Nephron progenitor cell (in vitro differentiated cells): ENCODE measurements at places on chromosomes 3 and 15.
A peak's percentile ranks its signal among the peaks of the same experiment; 100 is the strongest.

DNA sequence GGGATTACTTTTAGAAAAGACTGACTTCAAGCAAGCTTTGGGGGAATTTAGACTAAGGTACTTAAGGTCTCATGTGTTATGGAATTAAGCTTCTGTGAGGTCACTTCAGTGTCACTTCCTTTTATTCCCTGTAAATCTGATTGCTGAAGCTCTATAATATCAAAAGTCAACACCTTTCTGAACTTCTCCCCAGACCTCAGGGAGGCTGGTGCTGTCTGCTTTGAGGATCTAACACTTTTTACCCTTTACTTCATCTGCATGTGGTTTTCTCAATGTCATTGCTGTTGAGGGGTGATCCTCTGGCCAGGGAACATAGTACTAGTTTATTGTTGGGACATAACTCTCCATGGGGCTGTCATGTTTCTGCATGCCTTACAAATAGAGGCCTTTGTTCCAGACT lies 41.8 kb upstream of the RASGRF1 start:
- H3K4me1 ChIP-seq = no peaks in the 10 kb centered on the region
- DNase-seq = no peak
- peaks cover 52% of the 10 kb centered on the region for H3K27me3 ChIP-seq
- H3K4me3 ChIP-seq = no peak overlapping the region

GRCh38 chr3:177195242-177195991 lies 1.9 kb downstream of the TBL1XR1 start:
- peak; percentile 7 for DNase-seq
- H3K36me3 ChIP-seq = peaks cover 38% of the 10 kb centered on the region
- H3K27me3 ChIP-seq = no peaks in the 10 kb centered on the region
- H3K4me1 ChIP-seq = peaks cover 59% of the 10 kb centered on the region
- H3K4me3 ChIP-seq = peak overlapping the region; percentile 99
- peak overlapping the region; percentile 99 for H3K27ac ChIP-seq

DNA sequence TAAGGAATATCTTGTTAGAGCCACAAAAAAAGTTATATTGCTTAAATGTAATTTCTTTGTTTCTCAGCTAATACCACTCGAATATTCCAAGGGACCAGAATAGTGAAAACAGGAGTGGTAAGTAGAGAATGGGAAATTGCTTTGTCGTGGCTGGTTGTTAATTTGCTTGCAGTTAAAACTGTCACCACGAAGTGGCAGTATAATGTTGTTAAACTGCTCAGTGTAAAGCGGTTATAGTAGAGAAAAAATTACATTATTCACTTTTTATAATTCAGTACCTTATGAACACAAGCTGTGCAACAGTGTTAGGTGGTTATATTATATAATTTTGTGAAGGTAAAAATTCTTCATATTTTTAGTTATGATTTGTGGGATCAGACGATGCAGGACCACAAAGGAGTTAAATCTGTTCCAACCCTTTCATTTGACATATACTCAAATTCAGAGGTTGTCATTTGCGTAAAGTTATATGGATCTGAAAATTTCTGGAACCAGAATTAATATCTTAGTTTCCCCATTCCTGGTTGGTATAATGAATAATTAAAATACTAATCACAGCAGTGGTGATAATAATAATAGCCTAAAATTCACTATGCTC lies 171.8 kb downstream of the FEZF2 start:
- no peaks in the 10 kb centered on the region for H3K27me3 ChIP-seq
- peaks cover 48% of the 10 kb centered on the region for H3K36me3 ChIP-seq
- no peak overlapping the region for H3K4me3 ChIP-seq
- no peak for DNase-seq
- H3K27ac ChIP-seq = no peak overlapping the region
- no peaks in the 10 kb centered on the region for H3K4me1 ChIP-seq

GRCh38 chr15:48781017-48781416 lies 29.9 kb downstream of the CEP152 start:
- no peak for DNase-seq
- no peaks in the 10 kb centered on the region for H3K27me3 ChIP-seq
- no peaks in the 10 kb centered on the region for H3K4me1 ChIP-seq
- H3K4me3 ChIP-seq = no peak overlapping the region
- peaks cover 35% of the 10 kb centered on the region for H3K36me3 ChIP-seq
- no peak overlapping the region for H3K27ac ChIP-seq

DNA sequence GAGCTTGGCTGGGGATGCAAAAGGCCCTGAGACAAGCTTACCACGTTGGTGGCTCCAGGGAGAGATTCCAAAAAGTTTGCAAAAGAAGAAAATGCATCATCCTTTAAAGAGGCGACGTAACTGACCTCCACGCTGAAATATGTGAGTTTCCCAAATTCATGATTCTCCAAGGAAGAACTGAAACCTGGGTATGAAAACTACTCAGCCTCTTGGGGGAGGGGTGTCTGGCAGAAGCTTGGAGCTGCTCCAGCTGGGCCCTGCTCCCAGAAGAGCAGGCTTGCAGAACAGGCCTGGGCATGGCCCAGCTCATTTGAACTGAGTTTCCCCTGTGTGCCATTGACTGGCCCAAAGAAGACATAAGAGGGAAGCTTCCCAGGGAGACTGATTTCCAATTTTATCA lies 20.5 kb downstream of the CPN2 start:
- peaks cover 33% of the 10 kb centered on the region for H3K4me1 ChIP-seq
- H3K27me3 ChIP-seq = peaks cover 55% of the 10 kb centered on the region
- no peaks in the 10 kb centered on the region for H3K36me3 ChIP-seq
- no peak overlapping the region for H3K27ac ChIP-seq
- H3K4me3 ChIP-seq = no peak overlapping the region

GRCh38 chr3:34150992-34151391 lies 352.6 kb downstream of the PDCD6IP start:
- no peak overlapping the region for H3K4me3 ChIP-seq
- H3K4me1 ChIP-seq = peaks cover 45% of the 10 kb centered on the region
- no peak for DNase-seq
- H3K36me3 ChIP-seq = no peaks in the 10 kb centered on the region

DNA sequence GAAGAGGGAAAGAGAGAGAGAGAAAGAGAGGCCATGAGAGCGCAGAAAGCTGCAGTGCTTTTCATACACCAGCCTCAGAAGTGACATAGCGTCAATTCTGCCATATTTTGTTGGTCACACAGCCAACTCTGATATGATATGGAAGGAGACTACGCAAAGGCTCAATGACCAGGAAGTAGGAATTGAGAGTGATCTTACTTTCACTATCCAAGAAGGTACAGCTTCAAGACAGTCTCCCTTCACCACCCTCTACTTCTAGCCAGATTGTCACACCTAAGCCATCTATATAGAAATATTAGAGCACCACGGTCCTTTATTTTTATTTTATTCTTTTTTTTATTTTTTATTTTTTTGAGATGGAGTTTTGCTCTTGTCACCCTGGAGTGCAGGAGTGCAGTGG lies 21.1 kb downstream of the PARP15 start:
- DNase-seq = no peak

DNA sequence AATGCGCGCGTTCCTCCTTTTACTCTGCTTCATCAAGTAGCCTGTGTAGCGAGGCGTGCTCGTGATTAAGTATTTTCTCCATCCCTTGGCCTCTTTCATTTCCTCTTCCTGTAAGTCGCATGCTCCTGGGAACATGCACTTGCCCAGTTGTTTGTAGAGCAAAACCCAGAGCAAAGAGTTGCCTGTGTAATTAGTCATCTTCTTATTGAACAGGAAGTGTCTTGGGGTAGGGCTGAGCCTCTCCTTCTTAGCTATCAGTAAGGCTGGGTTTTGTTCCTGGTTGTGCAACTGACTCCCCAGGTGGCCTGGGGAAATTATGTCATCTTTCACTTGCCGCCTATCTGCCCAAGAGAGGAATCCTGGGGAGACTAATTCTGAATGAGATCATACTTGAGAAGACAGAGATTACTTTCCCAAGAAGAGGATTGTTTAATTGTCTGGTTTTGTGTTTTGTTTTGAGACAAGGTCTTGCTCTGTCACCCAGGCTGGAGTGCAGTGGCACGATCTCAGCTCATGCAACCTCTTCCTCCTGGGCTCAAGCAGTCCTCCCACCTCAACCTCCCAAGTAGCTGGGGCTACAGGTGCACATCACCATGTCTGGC lies 14.9 kb downstream of the LIPH start:
- no peak overlapping the region for H3K4me3 ChIP-seq
- no peaks in the 10 kb centered on the region for H3K36me3 ChIP-seq
- H3K4me1 ChIP-seq = peaks cover 7% of the 10 kb centered on the region
- peaks cover 13% of the 10 kb centered on the region for H3K27me3 ChIP-seq

GRCh38 chr3:124780761-124781475 lies 50.7 kb downstream of the UMPS start:
- H3K4me1 ChIP-seq = peaks cover 55% of the 10 kb centered on the region
- peak; percentile 35 for DNase-seq
- peaks cover 8% of the 10 kb centered on the region for H3K27me3 ChIP-seq
- H3K27ac ChIP-seq = peak overlapping the region; percentile 98
- H3K36me3 ChIP-seq = peaks cover 12% of the 10 kb centered on the region

DNA sequence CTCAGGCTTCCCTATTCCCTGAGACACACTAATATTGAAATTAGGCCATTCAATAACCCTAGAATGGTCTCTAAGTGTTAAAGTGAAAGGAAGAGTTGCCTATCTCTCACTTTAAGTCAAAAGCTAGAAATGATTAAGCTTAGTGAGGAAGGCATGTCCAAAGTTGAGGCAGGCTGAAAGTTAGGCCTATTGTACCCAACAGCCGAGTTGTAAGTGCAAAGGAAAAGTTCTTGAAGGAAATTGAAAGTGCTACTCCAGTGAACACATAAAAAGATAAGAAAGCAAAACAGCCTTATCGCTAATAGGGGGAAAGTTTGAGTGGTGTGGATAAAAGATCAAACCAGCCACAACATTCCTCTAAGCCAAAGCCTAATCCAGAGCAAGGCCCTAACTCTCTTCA lies 117.9 kb upstream of the SPATA12 start:
- H3K4me3 ChIP-seq = no peak overlapping the region
- DNase-seq = no peak
- peaks cover 3% of the 10 kb centered on the region for H3K27me3 ChIP-seq
- no peak overlapping the region for H3K27ac ChIP-seq
- H3K4me1 ChIP-seq = peaks cover 20% of the 10 kb centered on the region
- H3K36me3 ChIP-seq = peaks cover 19% of the 10 kb centered on the region

DNA sequence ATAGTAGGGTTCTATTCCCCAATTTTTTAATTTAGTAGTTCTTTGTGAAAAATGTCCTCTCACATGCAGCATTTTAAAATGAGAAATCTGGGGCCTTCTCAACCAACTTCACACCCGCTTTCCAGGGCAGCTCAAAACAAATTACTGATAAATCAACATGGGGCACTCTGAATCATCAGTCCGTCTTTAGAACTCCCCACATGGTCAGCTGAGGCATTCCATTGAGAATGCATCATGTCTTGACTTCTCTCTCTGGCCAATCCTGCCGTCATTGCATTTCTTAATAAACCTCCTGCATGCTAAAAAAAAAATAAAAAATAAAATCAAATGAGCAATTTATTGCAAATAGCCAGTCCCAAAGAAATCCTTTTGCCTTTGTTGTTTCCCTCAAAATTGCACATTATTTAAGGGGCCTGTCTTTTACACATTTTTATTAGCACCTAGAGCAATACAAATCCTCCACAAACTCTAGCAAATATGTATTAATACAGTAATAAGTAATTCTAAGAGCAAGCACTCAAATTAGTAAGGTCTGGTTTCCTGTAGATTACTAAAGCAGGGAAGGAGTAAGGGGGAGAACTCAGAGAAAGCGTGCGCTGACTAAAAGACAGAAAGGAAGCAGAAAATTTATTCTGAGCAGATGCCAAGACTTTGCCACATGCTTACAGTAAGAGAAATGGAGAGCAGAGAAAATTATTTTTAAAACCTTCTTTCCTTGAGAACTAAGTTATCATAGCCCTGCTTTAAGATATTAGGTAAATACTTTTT lies 175.7 kb downstream of the TNIK start:
- H3K27me3 ChIP-seq = no peaks in the 10 kb centered on the region
- no peaks in the 10 kb centered on the region for H3K36me3 ChIP-seq
- no peak overlapping the region for H3K4me3 ChIP-seq
- H3K4me1 ChIP-seq = peaks cover 24% of the 10 kb centered on the region
- DNase-seq = no peak

DNA sequence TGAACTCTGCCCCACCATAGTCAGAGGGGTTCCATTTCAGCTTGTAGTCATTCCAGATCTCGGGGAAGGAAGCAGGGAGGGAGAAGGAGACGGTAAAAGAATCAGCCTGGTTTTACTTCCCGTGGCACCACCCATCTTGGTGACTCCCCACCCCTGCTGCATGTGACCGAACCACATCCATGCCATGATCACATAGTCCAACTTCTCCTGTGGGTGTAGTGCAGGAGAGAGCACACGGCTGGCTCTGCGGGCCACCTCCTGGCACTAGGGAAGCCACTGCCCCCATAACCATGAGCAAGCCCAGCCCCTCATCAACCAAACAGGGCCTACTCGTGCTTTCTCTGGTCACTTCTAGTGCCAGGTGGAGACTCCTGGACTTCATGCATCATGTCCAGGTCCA lies 3.7 kb downstream of the CHRNA3 start:
- H3K4me1 ChIP-seq = peaks cover 20% of the 10 kb centered on the region
- H3K27me3 ChIP-seq = peaks cover 35% of the 10 kb centered on the region
- H3K36me3 ChIP-seq = peaks cover 6% of the 10 kb centered on the region
- H3K4me3 ChIP-seq = no peak overlapping the region
- no peak overlapping the region for H3K27ac ChIP-seq

DNA sequence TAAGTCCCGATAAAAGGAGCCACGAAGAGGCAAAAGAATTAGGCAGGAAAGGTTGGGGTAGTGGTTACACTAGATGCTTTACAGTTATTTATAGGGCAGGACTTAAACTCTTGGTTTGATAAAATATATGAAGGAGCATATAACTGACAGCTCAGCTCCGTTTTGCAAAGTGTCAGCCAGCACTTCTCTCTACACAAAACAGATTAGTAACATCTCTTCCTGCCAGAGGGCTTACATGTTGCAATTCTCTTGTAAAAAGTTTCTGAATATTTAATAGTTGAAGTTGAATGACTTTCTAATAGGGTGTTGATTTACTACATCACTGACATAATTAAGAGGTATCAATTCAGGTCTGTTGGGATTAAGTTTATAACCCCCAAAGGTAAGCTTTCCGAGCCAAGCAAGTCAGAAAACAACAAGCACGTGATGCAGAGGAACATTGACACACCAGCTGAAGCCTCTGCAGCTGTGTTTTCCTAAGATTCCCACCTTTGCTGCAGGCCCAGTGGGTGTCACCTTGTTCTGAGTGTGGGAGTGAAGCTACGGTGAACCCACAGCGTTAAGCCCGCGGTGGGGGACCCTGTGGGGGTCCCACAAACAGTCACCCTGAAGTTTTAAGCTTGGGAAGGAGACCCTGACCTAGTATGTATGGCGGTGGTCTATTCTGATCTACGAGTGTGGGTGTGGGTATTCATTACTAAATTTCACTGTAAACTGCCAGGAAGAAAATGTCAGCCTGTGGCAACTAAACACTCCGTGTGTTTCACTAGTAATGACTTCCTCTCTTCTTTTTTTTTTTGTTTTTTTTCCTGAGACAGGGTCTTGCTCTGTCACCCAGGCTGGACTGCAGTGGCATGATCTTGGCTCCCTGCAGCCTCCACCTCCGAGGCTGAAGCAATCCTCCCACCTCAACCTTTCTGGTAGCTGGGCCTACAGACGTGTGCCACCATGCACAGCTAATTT lies 22.0 kb upstream of the ATP13A3 start:
- no peak overlapping the region for H3K4me3 ChIP-seq
- H3K36me3 ChIP-seq = no peaks in the 10 kb centered on the region
- H3K27me3 ChIP-seq = peaks cover 12% of the 10 kb centered on the region
- DNase-seq = no peak
- peak overlapping the region; percentile 96 for H3K27ac ChIP-seq
